Osteocyte (in vitro differentiated cells): ENCODE measurements at places on chromosomes 11 and 22. TPM values are rescaled to one million over a fixed set of nuclear protein-coding genes. Genes with fewer than 3 reads are reported as not detected.

DNA sequence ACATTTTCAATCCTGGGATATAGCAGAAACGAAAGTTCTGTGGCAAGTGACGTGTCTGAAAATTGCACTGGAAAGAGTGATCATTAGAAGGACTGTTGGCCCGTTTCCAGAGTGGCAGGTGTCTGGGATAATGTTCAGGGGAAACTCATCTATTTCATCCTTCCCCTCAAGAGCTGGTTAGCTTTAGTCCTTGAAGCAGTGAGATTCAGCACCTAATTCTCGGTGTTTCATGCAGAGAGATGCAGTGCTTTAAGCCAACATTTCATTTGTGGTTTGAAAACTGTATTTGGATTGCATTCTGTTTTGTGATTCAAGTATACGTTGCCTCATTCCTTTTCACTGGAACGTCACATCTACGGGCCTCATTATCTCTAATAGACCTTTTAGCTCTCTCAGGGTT lies 205.0 kb upstream of the RAG2 start:
- DNase-seq = no peak

- no peak for DNase-seq
Measured at GRCh38 chr11:12687740-12688139, 13.5 kb downstream of the TEAD1 start.

DNA sequence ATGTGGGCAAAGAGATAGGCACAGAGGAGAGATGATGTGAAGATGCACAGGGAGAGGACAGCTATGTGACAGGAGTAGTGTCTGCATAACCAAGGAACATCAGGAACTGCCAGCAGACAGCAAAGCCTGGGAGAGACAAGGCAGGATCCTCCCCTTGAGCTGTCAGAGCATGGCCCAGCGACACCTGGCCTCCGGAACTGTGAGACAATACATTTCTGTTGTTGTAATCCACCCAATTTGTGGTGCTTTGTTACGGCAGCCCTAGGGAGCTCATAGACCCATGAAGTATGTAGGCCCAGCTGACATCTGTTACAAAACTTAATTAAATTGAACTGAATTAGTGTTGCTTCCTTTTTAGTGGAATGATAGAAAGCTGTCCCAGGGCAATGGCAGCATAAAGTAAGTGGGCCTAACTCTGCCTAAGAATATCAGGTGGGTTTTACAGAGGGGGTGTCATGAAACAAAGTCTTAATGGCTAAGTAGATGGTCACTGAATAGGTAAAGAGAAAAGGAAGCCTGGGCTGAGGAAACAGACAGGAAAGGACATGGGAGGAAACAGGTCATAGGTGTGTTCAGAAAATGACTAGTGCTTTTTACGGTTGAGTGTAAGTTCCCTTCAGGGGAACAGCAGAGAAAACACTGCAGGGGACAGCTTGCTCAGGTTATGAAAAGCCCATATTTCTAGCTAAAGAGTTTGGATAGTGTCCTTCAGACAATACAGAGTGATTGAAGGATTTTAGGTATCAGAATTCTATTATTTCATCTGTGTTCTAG lies 24.8 kb downstream of the RASSF10 start:
- no peak for DNase-seq

DNA sequence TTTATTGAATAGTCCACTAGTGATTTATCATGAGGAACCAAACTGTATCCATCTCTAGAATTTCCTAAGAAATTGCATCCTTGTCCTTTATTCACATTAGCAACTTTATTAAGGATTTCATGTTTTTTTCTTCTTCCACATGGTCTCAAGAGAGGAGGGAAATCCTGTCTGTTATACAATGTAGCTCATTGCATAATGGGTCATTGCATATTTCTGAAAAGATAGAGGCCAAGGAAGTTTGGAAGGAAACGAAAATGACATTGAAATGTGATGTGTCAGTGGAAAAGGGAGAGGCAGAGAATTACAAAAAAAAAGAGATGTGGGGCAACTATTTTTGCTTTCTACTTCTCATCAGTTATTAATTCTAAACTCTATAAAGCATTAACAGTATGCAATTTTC lies 353.1 kb downstream of the METTL15 start:
- no peak for DNase-seq

- no peak for DNase-seq
Measured at GRCh38 chr11:61848631-61849030, 20.5 kb downstream of the FADS2 start.

GRCh38 chr11:128852327-128853023 lies 14.6 kb downstream of the KCNJ1 start:
- DNase-seq = no peak

- no peak for DNase-seq
Measured at GRCh38 chr22:19478045-19478900, 720 bp downstream of the UFD1 start.

GRCh38 chr11:66696146-66696545 lies 18.5 kb upstream of the RBM4B start:
- DNase-seq = no peak

Gene GAB2
- 11.4 TPM in 2 replicates for total RNA-seq

DNA sequence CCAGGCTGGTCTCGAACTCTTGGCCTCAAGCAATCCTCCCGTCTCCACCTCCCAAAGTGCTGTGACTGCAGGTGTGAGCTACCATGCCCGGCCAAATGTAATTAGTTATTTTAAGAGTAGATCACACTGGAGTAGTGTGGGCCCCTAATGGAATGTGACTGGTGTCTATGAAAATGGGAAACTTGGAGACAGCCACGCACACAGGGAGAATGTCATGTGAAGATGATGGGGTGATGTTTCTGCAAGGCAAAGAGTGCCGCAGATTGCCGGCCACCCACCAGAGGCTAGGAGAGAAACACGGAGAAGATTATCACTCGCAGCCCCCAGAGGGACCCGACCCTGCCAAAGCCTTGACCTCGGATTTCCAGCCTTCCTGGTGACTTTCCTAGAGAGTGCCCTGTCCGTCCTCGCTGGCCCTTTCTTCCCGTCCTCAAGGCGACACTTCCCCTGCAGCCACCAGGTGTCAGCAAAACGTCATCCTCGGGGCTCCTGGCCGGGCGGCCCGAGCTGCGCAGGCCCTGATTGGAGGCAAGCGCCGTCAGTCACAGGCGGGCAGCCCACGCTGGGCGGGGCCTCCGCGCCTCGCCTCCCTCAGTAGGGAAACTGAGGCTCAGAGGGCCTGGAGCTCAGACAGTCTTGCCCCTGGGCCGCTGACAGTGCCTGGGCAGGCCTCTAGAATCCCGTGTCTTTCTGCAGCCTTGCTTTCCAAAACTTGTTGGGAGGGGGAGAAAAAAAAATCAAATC lies 16.3 kb downstream of the CRYBB2 start:
- peak; percentile 90 for DNase-seq

DNA sequence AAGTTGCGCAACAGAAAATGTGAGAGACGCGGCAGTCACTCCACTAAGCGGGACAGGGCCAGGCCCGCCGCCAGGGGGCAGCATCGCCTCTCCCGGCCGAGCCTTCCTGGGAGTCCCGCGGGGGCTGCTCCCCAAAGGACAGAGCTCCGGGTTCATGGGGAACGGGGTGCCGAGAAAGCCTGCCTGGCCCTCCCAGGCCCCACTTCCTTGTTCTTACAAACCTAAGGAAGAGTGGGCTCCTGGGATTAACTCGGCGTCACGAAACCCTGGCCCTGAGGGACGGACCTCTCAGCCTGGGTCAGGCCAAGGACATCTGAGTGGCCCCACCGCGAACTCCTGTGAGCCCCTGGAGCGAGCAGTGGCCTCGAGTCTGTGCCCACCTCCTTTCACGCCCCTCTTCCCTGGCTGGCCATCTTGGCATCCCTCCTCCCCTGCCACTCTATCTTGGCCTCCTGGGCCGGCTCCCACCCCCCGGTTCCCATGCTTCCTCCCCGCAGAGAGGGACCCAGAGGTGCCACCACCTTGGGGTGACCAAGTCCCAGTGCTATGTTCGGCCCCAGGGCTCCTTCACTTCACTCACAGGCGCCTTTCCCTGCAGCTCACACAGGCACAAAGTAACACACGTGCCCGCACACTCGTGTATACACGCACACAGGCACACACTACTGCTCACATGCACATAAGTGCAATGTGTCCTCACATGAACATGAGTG lies 99.9 kb upstream of the FGF3 start:
- peak; percentile 94 for DNase-seq

Gene SMIM35
- total RNA-seq = not detected in 2 replicates

Gene F2
- total RNA-seq = 0.19 TPM in 1 of 2 replicates, not detected in the other

DNA sequence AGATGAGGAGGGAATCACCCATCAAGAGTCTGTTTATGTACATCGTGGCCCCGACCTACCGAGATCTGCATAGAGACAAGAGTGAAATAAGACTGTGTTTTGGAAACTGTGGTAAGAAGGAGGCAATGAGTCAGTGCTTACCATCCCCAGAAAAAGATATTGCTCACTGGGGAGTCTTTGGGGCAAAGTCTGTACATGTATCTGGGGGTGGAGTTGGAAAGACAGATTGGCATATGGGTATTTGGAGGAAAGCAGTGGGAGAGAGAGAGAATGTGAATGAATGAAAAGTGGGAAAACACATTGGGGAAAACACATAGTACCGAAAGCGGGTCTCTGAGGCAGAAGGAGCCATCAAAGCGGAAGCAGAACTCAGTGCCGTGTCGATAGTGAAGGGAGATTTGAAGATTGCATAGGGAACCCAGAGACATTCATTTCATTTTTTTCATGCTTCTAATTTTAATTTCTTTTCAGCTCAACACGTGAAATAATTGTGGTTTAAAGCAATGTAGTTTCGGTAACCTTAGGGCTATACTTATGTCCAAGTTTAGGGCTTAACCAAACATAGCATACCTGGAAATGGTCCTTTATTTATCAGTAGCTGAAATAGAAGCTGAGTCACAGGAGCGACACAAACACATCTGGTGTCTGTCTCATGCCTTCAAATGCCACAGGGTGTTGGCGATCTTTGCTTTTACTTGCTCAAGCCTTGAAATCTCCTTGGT lies 98.6 kb upstream of the CD44 start:
- no peak for DNase-seq

GRCh38 chr22:34534101-34534500 lies 531.9 kb upstream of the ISX start:
- no peak for DNase-seq

DNA sequence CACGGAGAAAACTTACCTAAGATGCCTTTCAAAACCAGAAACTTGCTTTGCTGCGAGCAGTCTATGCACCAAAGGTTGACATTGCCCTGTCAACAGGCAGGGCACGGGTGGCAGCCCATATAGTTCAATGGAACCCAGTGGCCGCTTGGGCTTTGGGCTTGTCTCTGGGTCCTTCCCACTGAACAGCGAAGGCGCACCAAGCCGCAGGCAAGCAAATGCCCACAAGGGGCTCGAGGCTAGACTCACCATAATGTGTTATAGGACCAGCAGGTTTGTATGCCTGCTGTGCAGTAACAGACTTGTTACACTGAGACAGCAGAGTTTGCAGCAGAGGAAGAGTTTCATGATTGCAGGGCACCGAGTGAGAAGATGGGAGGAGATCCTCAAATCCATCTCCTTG lies 20.3 kb downstream of the CLDN5 start:
- no peak for DNase-seq

GRCh38 chr11:6576471-6577373 lies 26.7 kb downstream of the RRP8 start:
- DNase-seq = peak; percentile 44

GRCh38 chr22:37566329-37566837 lies 6.1 kb downstream of the CDC42EP1 start:
- no peak for DNase-seq

Gene ANO9
- total RNA-seq = not detected in 2 replicates

DNA sequence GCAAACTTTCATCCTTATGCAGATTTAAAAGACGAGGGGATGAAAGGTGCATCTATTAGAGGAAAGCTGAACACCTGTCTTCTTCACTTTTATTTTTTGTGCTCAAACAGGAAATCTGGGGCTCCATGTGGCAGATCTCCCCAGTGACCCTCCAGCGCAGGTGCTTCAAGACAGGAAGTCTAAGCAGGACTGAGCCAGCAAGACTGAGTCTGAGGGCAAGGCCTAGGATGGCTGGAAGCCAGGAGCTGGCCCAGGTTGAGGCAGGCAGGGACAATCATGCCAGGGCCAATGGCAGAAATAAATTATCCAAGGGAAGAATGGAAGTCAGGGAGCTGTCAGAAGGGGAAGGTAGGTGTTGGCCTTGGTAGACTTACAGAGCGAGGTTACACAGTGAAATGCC lies 101.1 kb upstream of the SPON1 start:
- peak; percentile 78 for DNase-seq

Gene ZNRD2
- total RNA-seq = 31.3 and 32.7 TPM in 2 replicates

DNA sequence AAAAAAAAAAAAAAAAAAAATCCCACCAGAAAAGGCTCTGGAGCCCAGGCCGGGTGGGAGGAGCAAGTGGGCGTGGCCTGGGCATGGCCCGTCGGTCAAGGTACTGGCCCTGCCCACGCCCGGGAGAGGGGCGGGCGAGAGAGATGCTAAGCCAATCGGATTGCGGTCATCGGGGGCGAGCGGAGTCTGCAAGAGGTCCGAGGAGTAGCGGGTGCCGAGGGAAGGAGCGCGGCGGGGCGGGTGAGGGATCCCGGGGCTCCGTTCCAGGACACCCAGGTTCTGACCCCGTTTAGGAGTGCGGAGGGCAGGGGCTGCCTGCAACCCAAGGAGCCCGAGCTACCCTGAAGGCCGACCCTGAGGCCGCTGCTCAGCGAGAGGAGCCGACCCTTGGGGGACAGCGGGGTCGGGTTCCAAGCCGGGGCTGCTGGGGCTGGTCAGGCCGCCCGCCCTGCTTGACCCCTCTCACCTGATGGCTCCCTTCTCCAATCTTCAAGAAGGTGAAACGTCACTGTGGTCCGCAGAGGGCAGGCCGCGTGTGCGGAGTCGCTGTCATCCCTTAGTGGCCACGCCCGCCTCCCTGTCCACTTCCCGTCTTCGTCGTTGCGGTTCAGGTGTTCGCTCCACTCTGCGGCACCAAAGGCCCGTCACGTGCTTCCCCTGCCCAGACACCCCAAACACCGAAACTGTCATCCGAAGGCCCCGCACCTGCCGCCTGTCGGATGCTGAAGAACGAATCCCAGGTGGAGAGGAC lies 11.1 kb upstream of the TAB1 start:
- DNase-seq = peak; percentile 91

Gene MS4A10
- not detected in 2 replicates for total RNA-seq

Gene KCNJ1
- not detected in 2 replicates for total RNA-seq

DNA sequence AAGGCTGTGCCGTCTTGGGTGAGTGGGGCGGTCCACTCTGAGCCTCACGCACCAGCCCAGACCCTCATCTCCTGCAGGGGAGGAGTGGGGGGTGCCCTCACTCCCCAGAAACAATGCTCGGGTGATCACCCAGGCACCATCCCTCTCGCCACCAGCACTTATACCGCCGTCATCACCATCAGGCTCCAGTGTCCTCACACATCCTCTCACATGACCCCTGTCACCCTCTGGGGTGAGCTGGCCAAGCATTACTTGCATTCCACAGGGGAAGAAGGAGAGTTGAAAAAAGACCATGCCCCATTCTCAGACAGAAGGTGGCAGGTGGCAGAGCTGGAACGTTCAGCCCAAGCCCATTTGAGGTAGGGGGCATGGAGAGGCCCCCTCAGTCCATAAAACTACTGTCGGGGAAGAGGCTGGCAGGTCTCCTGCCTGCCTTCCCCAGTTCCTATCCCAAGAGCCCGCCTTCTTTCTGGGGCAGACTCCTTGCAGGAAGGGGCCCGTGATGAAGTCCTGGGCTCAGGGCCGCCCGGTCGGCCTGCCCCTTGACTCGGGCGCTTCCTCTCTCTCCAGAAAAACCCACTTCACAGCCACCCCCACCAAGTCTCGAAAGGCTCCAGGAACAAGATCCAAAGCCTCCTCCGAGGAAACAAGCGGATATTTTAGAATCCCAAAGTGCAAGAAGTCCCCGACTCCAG lies 153.3 kb downstream of the DSCAML1 start:
- no peak for DNase-seq
